Stimulated activated CD4-positive, alpha-beta T cell treated with anti-CD3 and anti-CD28 coated beads, Interleukin-2, amount 100 ng/mL, for 4 hours (primary cell): ENCODE measurements at places on chromosomes 1 and 21.

DNA sequence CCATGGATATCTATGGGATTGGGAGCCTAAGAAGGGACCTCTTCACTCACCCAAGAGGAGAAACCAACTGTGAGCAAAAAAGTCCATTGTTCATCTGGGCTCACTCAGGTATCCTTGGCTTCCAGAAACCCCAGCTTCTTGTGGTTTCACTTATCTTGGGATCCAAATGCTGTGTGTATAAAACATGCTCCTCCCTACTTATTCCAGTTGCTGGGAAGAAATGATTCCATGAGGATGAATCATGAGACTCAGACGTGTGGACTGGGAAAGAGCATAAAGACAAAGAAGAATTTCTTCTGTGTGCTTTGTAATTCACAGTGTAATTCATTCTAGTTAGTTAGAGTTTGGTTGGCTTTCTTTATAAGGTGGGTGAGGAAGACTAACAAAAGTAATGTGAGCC lies 283.7 kb downstream of the ZNF648 start:
- no peak for DNase-seq

GRCh38 chr1:218890451-218890850 lies 283.2 kb upstream of the LYPLAL1 start:
- DNase-seq = no peak

GRCh38 chr1:160068225-160068624 lies 1.7 kb downstream of the KCNJ10 start:
- DNase-seq = no peak

DNA sequence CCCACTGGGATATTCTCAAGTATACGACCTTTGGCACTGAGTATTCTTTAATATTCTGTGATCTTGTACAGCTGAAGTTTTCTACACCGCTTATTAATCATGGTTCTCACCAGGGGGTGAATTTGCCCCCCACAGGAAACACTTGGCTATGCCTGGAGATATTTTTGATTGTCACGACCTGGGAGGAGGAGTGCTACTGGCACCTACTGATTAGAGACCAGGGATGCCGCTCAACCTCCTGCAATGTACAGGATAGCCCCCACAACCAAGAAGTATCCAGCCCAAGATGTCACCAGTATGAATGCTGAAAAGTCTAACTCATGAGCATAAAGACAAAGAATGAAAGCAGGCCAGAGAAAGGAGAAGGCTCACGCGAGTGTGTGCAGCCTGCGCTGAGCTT lies 13.7 kb downstream of the REG4 start:
- no peak for DNase-seq
